Fibroblast of lung (primary cell): ENCODE measurements at places on chromosomes 6 and 20. TPM values are rescaled to one million over a fixed set of nuclear protein-coding genes. Genes with fewer than 3 reads are reported as not detected.
A peak's percentile ranks its signal among the peaks of the same experiment; 100 is the strongest.

The POLR3F gene
- polyA plus RNA-seq: 11.2 and 11.3 TPM in 2 replicates

DNA sequence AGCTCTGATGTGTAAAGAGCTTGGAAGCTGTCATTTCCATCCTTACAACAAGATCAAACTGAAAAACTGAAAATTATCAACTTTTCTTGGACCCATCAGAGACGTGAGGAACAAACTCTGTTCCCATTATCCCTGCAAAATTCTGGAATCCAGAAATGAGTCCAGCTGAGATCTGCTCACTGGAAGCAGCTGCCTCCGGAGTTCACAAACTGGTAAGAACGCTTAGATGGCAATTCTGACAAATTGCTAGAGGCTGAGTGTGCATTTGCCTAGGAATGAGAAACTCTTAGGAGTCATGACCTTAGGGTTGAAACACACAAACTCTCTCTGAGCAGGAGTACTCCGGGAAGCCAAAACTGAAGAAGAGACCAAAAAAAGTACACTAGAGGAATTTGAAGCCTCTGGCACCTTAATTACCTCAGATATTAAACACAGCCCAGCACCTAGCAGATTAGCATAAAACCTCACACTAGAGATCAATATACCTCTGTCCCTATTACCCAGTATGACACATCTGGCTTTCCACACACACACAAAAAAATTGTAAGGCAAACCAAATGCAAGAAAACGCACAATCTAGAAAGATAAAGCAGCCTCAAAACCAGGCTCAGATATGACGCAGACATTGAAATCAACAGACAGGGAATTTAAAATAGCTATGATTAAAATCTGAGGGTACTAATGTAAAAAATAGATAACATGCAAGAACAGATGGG is 233.5 kb upstream of the SGK1 start:
- DNase-seq: peak; percentile 92
- peaks cover 10% of the 10 kb centered on the region for H3K4me1 ChIP-seq
- H3K27ac ChIP-seq: peak overlapping the region; percentile 82

The PCNA gene
- 144 and 313 TPM in 2 replicates for polyA plus RNA-seq

GRCh38 chr20:41887500-41887899 is 269.3 kb upstream of the CHD6 start:
- no peaks in the 10 kb centered on the region for H3K27me3 ChIP-seq
- no peak overlapping the region for H3K4me3 ChIP-seq
- no peak overlapping the region for H3K27ac ChIP-seq
- DNase-seq: no peak

DNA sequence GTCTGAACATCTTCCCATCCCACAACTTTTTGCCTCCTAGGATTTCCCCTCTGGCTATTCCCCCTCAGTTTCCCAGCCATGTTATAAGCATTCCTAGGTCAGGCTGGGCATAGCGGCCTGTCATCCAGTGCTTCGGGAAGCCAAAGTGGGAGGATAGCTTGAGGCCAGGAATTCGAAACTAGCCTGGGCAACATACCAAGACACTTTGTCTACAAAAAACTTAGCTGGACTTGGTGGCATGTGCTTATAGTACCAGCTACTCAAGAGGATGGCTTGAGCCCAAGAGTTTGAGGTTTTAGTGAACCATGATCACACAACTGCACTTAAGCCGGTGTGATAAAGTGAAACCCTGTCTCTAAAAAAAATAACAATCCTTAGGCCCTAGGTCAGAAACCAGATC is 447.4 kb downstream of the KIF16B start:
- no peak overlapping the region for H3K4me3 ChIP-seq
- no peaks in the 10 kb centered on the region for H3K36me3 ChIP-seq

GRCh38 chr6:140460267-140460666 is 1085.8 kb upstream of the CITED2 start:
- H3K4me3 ChIP-seq: no peak overlapping the region
- no peaks in the 10 kb centered on the region for H3K36me3 ChIP-seq
- H3K4me1 ChIP-seq: peaks cover 11% of the 10 kb centered on the region
- H3K27ac ChIP-seq: no peak overlapping the region
- H3K27me3 ChIP-seq: no peaks in the 10 kb centered on the region
- DNase-seq: no peak

The MAS1 gene
- polyA plus RNA-seq: not detected in 2 replicates

- peaks cover 4% of the 10 kb centered on the region for H3K4me1 ChIP-seq
- peak; percentile 49 for DNase-seq
- peak within 1 kb of the TSS; percentile 96 for H3K4me3 ChIP-seq
Measured at GRCh38 chr20:62938105-62938888, at the start of gene GID8. GID8 (plus strand) TSS chr20:62938147; CDS start chr20:62941503, 3,356 bp downstream.

- peaks cover 3% of the 10 kb centered on the region for H3K4me1 ChIP-seq
- DNase-seq: no peak
- no peaks in the 10 kb centered on the region for H3K27me3 ChIP-seq
- no peaks in the 10 kb centered on the region for H3K36me3 ChIP-seq
- H3K27ac ChIP-seq: no peak overlapping the region
Measured at GRCh38 chr6:134047673-134048072, 4.8 kb downstream of the SLC2A12 start.

- H3K27ac ChIP-seq: no peak overlapping the region
- H3K36me3 ChIP-seq: no peaks in the 10 kb centered on the region
- no peaks in the 10 kb centered on the region for H3K27me3 ChIP-seq
- DNase-seq: no peak
- H3K4me3 ChIP-seq: no peak overlapping the region
Measured at GRCh38 chr6:154888421-154889295, 106.5 kb upstream of the TIAM2 start.

The CALHM4 gene
- not detected in 2 replicates for polyA plus RNA-seq

GRCh38 chr6:20708367-20709124 is 174.3 kb downstream of the CDKAL1 start:
- H3K27me3 ChIP-seq: no peaks in the 10 kb centered on the region
- H3K4me1 ChIP-seq: no peaks in the 10 kb centered on the region
- H3K27ac ChIP-seq: no peak overlapping the region
- H3K36me3 ChIP-seq: no peaks in the 10 kb centered on the region
- no peak overlapping the region for H3K4me3 ChIP-seq
- DNase-seq: peak; percentile 94

GRCh38 chr6:42104095-42104803 is 38.2 kb downstream of the C6orf132 start:
- no peak overlapping the region for H3K27ac ChIP-seq
- H3K4me3 ChIP-seq: peak overlapping the region; percentile 14
- no peaks in the 10 kb centered on the region for H3K27me3 ChIP-seq
- no peaks in the 10 kb centered on the region for H3K36me3 ChIP-seq
- peak; percentile 92 for DNase-seq
- H3K4me1 ChIP-seq: peaks cover 17% of the 10 kb centered on the region

DNA sequence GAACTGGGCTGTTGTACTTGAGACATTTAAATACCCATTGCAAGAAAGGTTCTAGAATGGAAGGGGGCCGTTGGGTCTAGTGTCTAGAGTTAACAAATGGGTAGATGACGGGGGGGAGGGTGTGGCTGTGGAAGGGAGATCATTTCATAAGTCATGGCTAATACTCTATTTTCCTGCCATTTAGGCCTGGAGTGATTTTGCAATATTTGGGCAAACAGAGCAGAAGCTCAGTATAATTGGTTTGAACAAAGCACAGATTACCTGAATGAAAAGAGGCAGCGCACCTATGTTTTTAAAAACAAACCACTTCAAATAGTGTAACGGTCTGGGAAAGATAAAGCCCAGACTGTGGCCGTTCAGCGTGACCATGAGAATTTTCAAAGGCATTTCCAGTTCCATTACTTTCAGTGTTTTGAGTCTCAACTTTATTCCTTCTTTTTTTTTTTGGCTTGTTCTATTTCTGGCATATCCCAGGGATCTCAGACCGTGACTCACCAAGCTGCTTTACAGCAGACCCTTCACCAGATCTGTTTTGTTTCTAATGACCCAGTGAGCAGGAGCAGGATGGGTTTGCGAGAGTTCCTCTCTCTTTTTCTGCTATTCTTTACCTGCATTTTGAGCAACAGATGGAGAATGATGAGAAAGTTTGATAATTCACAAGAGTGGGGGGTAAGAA is 73.7 kb downstream of the LYRM2 start:
- H3K27me3 ChIP-seq: peaks cover 6% of the 10 kb centered on the region
- H3K4me1 ChIP-seq: no peaks in the 10 kb centered on the region
- no peak for DNase-seq
- H3K27ac ChIP-seq: no peak overlapping the region

The OVOL2 gene
- not detected in 2 replicates for polyA plus RNA-seq

GRCh38 chr6:26398555-26398954 is 3.5 kb upstream of the BTN3A1 start:
- H3K4me3 ChIP-seq: no peak overlapping the region
- H3K27ac ChIP-seq: no peak overlapping the region
- peaks cover 2% of the 10 kb centered on the region for H3K4me1 ChIP-seq
- H3K27me3 ChIP-seq: no peaks in the 10 kb centered on the region
- no peak for DNase-seq
- no peaks in the 10 kb centered on the region for H3K36me3 ChIP-seq

GRCh38 chr6:67766057-67766456 is 869.0 kb upstream of the ADGRB3 start:
- H3K4me1 ChIP-seq: no peaks in the 10 kb centered on the region
- peak; percentile 86 for DNase-seq
- H3K27ac ChIP-seq: no peak overlapping the region
- H3K27me3 ChIP-seq: no peaks in the 10 kb centered on the region
- no peaks in the 10 kb centered on the region for H3K36me3 ChIP-seq

- no peaks in the 10 kb centered on the region for H3K36me3 ChIP-seq
- no peak overlapping the region for H3K27ac ChIP-seq
- H3K4me3 ChIP-seq: no peak overlapping the region
- peaks cover 8% of the 10 kb centered on the region for H3K27me3 ChIP-seq
- DNase-seq: no peak
Measured at GRCh38 chr6:34525431-34526175, 30.5 kb downstream of the SPDEF start.

DNA sequence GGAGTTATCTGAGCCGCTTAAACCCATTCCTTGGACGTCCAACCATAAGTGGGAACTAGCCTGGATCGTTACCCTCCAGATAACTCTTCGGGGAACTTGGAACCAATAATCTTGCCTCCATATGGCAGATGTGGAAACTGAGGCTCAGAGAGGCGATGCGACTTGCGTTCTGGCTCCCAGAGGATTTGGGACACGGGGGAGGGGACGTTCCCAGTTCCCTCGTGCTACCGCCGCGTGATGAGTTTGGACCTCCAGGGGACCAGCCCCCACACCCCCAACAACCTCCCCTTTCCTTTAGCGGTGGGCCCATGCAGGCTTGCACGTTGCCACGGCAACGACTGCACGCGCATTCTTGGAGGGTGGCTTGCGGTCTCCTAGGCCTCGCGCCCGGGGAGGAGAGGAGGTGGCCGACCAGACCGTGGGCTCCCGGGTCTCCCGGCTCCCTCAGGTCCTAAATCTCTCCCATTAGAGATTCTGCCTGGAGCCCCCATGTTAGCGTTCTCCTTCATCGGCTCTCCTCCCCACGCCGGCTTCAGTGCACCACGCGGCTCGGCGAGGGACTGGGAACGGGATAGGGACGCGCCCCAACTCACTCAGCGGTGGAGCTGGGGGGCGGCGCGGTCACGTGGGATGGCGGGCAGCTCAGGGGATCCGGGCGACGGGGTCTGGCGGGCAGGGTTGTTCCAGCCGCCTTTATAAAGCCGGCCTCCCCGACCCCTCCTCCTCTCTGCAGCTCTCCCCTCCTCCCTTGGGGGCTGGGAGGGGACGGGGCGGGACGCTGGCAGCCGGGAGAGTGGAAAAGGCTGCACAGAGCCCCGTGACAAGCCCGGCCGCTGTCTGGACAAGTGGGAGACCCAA is at the start of gene PLTP:
TSS of gene PLTP (minus strand) at position 670 of the 858 bp plus-strand sequence. CDS start 703 bp downstream, outside the sequence.
- DNase-seq: peak; percentile 77
- peaks cover 14% of the 10 kb centered on the region for H3K4me1 ChIP-seq
- H3K4me3 ChIP-seq: peak within 1 kb of the TSS; percentile 18
- peak within 1 kb of the TSS; percentile 76 for H3K27ac ChIP-seq

DNA sequence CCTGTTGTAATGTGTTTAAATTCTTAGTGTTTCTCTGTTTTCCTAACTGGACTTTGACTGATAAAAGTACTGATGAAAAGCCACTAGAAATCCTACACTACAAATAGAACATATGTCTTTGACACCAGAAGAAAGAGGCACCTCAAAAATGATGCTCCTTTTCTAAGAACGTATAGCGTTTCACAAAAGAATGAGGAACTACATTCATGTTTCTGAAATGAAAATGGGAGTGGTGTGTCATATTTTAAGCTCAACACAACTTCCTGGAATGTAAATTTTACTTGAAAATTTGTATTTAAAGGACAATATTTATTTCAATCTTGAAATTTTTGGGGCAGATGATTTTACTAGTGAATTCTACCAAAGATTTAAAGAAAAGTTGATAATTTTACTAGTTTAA is 35.3 kb downstream of the KIAA0408 start:
- H3K4me3 ChIP-seq: no peak overlapping the region
- no peaks in the 10 kb centered on the region for H3K36me3 ChIP-seq
- no peak overlapping the region for H3K27ac ChIP-seq
- peaks cover 2% of the 10 kb centered on the region for H3K4me1 ChIP-seq

DNA sequence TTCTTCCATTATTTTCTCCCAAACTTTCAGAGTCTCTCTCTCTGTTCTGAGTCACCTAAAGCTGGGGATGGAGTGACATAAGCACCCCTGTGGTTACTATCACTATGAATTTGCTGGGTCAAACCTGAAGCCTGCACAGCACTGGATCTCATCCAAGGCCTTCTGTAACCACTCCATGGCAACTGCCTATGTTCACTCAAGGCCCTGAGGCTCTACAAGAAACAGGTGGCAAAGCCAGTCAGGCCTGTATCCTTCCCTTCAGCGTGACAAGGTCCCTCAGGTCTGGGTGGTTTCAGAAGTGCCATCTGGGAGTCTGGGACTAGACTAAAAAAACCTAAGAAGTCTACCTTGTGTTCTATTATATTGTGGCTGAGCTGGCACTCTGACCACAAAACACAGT is 1278.8 kb upstream of the EYS start:
- no peaks in the 10 kb centered on the region for H3K4me1 ChIP-seq
- no peak overlapping the region for H3K27ac ChIP-seq

DNA sequence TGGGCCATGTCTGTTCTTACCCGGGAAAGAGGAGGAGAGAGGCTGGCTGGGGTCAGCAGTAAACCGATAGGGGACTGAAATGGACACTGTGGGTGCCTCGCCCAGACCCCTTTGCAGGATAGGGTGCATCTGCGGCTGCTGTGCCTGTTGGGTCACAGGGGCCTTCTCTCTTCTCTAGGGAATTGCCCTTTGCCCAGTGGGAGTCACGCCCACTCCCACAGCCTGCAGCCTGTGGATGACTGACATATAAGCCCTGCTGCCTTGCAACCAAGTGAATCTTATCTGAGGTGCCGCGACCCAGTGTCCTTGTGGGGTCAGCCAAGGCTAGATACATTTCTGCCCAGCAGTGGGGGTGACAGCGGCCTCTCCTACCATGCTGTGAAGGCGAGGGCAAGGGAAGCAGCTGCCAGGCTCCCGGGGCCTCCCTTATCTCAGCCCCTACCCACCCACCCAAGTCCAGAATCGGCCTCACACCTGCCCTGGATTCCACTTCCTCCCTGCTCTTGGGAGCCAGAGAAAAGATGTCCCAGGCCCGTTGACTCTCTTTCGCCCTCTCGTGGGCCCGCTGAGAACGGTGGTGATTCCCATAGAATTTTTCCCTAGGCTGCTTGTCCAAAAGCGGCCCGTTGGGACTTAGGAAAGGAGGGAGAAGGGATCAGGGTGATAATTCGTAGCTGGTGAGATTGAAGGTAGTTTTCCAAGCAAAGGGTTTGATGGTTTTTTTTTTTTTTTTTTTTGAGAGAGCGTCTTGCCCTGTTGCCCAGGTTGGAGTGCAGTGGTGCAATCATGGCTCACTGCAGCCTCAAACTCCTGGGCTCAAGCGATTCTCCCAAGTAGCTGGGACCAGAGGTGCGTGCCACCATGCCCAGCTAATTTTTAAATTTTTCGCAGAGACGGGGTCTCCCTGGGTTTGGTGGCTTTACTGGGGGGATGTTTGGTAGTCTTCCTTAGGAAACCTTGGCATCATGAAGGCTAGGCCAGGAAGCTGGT is 76.4 kb upstream of the RNF24 start:
- peak overlapping the region; percentile 85 for H3K27ac ChIP-seq
- H3K36me3 ChIP-seq: no peaks in the 10 kb centered on the region
- H3K27me3 ChIP-seq: no peaks in the 10 kb centered on the region

The XKR7 gene
- not detected in 2 replicates for polyA plus RNA-seq

- no peaks in the 10 kb centered on the region for H3K36me3 ChIP-seq
- no peak for DNase-seq
Measured at GRCh38 chr6:88972504-88973423, 9.3 kb upstream of the RNGTT start.
